ENCODE measurements at places on chromosomes 1 and 21.

- no peak for DNase-seq
Observed at GRCh38 chr1:159700312-159700711, 14.1 kb downstream of the CRP start.

DNA sequence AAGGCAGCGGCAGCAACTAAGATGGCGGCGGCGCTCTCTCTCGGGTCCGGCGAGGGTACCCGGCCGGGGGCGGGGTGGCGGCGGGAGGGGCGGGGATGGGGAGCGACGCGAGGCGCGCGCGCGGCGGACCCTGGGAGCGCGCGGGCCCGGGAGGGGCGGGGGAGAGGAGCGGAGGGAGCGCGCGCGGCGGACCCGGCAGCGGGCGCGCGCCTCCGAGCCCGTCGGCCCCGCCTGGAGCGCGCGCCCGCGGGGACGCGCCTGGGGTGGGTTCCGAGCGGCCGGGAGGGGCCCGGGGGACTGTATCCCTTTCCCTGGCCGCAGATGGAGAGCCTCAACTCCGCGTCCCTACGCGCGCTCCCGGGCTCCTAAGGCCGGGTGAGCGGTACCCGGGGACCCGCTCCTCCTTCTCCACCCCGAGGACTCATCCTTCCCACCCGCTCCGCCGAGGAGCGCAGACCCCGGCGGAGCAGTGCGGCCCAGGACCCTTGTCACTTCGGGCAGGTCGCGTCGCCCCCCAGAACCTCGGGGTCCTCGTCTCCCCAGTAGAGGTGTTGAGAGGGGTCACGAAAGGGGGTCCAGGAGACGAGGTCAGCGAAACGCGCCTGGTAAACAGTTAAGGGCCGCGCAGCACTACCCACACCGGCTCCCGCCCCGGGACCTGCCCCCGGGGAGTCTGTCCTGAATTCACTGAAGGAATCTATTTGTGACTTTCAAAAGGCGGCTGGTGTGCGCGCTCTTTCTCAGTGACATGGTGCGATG lies at the start of gene CLSTN1:
Gene CLSTN1 (minus strand): TSS at position 23 of the 759 bp plus-strand sequence. CDS start 232 bp downstream, outside the sequence.
- peak; percentile 90 for DNase-seq

GRCh38 chr1:115515270-115515669 lies 126.5 kb upstream of the VANGL1 start:
- no peak for DNase-seq

DNA sequence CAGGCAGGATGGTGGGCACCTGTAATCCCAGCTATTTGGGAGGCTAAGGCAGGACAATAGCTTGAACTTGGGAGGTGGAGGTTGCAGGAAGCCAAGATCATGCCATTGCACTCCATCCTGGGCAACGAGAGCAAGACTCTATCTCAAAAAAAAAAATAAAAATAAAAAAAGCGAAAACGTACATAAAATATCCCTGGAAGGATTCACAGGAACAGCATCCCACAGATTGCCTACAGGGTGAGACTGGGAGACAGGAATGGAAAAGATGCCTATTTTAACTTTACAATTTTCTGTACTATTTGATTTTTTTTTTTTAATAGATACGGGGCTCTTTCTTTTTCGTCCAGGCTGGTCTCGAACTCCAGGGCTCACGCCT lies 604 bp upstream of the NBPF3 start:
- DNase-seq: no peak

GRCh38 chr1:160818207-160818937 lies 22.4 kb downstream of the LY9 start:
- no peak for DNase-seq

GRCh38 chr1:6098303-6099215 lies 52.9 kb downstream of the KCNAB2 start:
- no peak for DNase-seq

DNA sequence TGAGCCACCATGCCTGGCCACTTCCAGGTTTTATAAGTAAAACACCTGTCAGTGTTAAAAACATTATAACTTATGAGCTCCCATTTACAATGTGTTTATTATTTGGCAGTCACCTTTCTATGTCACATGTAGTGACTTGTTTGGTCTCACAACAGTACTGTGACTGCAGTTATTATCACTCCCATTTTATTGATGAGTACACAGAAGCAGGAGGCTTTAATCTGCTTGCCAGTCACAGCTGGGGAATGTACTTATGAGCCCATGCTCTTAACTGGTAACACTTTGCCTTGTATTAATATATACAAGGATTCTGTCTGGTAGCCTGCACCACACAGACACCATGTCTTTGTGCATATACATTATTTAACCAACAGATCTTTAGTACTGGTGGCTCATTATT lies 31.1 kb upstream of the BACH1 start:
- no peak for DNase-seq

GRCh38 chr21:17590430-17590829 lies 22.3 kb downstream of the BTG3 start:
- no peak for DNase-seq

DNA sequence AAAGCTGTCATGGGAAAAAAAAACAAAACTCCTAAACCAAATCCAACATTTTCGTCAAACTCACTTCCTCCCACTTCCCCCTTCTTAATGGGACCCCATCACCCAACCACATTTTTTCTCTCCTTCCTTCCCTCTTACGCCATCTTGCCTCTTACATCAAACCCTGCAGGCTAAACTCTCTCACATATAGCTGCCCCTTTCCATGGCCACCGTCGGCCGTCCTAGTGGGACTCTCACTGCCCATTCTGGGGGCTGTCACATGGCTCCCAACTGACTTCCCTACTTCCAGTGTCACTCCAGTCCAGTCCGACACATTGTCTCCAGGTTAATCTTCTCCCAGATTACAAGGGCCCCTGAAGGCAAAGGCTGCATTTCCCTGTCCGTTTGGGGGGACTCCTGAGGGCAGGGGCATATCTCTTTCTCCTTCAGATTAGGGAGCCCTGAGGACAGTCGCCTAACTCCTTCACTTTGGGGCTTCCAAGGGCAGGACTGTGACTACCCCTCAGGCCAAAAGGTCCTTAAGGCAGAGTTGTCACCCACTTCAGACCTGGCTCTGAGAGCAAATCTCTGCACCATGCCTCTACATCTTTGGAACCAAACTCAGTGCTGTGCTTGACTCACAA lies 658 bp downstream of the UBXN11 start:
- DNase-seq: no peak

- no peak for DNase-seq
Observed at GRCh38 chr1:65995336-65995735, 202.6 kb downstream of the PDE4B start.

- DNase-seq: no peak
Observed at GRCh38 chr1:224189561-224189960, 6.5 kb downstream of the DEGS1 start.

GRCh38 chr1:147547065-147547464 lies 5.8 kb downstream of the BCL9 start:
- DNase-seq: no peak

DNA sequence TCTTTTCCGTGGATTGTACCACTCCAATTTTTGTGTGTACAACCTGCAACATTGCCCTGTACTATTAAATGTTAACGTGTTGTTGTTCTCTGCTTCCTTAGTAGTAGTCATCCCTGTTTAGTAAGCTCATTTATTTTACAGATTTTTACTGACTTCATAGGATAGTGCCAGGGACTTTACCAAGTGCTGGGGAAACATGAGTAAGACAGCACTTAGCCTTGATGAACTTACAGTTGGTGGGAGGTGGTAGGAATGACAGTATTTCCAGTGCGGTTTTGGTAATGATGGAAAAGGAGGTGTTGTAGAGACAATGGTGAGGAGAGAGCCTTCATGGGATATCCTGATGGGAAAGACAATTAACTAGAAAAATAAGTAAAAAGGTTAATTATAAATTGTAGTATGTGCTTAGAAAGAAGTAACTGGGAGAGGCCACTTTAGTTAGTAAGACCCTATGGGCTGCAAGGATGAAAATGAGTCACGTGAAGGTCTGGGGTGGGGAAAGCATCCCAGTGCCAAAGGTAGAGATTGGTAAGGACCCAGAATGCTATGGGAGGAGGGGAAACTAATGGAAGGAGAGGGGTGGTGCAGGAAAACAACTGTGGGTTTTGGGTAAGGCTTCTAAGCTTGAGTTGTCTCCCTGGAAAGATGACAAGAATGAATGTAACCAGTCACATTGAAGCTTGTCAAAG lies 1.7 kb downstream of the RLF start:
- DNase-seq: no peak

- no peak for DNase-seq
Observed at GRCh38 chr1:26524181-26524580, 5.4 kb upstream of the RPS6KA1 start.

DNA sequence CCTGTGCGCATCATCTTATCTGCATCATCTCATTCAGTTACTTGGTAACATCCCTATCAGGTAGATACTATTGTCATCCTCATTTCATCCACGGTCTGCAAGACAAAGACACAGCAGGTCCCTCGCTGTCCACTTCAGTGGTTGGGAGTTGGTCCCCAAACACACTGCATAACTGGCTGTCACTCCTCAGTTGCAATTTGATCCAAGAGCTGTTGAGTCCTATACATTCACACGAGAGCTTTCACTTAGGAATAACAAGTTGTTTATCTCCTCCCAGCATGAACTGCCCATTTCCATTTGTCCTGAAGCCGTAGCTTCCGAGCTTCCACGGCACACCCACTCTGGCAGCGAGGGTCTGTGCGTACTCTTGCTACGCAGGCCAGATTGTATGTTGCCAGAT lies 472.0 kb downstream of the CAMTA1 start:
- DNase-seq: no peak

- no peak for DNase-seq
Observed at GRCh38 chr1:94658221-94658620, 116.7 kb upstream of the F3 start.

- DNase-seq: no peak
Observed at GRCh38 chr21:32918478-32919120, 107.1 kb upstream of the OLIG2 start.

DNA sequence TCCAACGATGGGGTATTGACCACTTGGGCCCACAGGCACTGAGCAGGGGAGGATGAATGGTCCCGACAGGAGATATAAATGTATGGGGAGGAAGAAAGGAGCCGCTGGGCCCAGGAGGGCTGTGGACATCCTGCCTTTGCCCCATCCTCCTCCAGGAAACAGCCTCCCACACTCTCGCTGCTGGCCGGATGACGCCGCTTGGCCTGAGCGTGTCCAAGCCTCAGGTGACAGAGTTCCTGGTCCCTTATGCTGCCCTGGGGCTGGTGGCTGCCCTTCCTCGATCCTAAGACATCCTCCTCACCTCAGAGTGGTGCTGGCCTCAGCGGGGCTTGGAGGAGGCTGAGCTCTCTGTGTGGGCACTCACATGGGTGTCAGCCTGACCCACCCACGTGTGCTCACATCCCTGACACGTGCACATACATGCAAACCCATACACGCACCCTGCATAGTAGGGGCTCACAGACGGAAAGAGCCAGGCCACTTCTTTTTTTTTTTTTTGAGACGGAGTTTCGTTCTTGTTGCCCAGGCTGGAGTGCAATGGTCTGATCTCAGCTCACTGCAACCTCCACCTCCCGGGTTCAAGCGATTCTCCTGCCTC lies 5.9 kb upstream of the SERINC2 start:
- no peak for DNase-seq

DNA sequence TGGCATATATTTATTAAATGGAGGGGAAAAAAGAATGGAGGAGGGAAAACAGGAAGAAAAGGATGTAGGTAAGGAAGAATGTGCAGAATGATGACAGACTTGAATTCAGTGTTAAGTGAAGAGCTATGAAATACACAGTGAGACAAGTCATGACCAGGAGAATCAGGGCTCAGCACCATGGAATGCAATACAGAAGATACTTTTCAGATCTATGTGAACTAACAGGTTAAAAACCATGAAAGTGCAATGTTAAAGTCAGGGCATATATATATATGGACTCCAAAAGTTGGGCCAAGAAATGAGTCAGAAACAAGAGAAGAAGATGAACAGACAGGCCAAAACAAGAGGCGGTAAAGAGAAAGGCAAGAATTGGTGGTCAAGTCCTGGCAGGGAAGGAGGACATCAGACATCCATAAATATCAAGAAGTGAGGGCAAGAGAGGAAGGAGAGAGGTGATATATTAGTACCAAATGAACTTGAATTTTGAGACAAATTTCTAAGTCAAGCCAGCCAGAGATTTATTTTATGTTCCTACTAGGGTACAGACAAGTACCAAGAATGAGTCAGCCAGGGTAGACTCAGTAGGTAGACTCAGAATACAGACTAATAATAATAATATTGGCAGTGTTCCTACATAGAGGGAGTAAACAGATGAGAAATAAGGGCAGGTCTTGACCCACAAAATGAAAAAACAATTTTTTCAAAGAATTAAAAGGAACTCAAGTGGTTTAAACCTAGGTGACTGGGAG lies 39.5 kb upstream of the MCOLN3 start:
- no peak for DNase-seq

DNA sequence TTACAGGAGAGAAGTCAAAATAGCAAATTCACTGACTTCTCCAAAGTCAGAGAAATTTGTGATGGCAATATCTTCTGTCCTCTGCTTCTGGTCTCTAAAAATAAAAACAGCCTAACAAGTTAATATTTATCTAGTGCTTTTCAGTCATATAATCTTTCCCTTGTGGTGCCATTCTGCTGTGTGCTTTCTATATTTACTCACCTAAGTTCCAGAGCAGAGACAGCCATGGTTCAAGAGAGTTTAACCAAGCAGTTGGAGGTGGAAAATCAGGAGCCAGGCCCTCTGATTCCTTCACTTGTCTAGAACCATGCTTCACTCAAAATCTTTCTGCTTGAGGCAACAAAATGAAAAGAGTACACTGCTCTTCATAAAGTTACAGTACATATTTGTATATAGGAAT lies 39.3 kb downstream of the BRINP2 start:
- no peak for DNase-seq

- no peak for DNase-seq
Observed at GRCh38 chr1:116911779-116912469, 2.2 kb downstream of the PTGFRN start.

- DNase-seq: no peak
Observed at GRCh38 chr1:189185097-189185496, 1292.6 kb downstream of the BRINP3 start.

DNA sequence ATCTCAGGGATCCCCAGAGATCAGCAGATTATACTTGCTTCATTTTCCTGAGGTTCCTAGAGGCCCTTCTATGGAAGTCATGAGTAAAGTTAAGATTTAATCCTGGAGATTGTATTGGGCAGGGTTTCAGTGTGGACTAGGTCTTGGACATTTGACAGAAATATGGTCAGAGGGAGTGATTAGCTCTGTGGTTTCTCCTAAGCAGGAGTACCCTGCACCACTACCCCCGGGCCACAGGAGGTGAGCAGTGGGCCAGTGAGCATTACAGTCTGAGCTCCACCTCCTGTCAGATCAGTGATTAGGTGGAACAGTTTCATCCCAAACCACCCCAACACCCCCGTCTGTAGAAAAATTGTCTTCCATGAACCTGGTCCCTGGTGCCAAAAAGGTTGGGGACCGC lies 43.2 kb downstream of the PHACTR4 start:
- no peak for DNase-seq

- no peak for DNase-seq
Observed at GRCh38 chr21:26555540-26556146, 17.4 kb downstream of the CYYR1 start.

DNA sequence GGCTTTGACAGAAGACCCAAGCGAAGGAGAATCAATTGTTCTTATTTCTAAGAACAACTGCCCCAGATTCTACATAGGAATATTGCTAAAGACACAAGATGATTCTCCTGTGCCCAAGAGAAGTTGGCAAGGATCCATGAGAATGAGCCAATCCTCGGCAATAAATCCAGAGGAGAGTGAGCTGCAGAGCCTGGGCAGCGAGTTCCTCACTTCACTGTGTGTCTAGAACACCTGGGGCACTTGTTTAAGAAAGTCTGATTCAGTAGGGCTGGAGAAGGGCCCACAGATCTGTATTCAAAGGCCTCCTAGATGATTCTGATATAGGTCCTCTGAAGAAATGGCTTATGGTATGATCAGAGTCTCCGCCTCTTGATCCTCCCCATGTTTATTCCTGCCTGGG lies 31.8 kb downstream of the GADD45A start:
- DNase-seq: no peak

- DNase-seq: no peak
Observed at GRCh38 chr1:171248841-171249240, 547 bp downstream of the FMO1 start.

Data from activated CD4-positive, alpha-beta T cell treated with anti-CD3 and anti-CD28 coated beads, Interleukin-2, amount 50 U/mL, for 4 hours (primary cell).